Thoracic aorta (tissue), 2 donors: ENCODE measurements at places on chromosomes 13 and 19.

- DNase-seq, result no peak
Observed at GRCh38 chr13:95756072-95756471, 79.1 kb downstream of the DNAJC3 start.

- no peak for DNase-seq
Observed at GRCh38 chr13:27556109-27556508, 64.2 kb downstream of the LNX2 start.

DNA sequence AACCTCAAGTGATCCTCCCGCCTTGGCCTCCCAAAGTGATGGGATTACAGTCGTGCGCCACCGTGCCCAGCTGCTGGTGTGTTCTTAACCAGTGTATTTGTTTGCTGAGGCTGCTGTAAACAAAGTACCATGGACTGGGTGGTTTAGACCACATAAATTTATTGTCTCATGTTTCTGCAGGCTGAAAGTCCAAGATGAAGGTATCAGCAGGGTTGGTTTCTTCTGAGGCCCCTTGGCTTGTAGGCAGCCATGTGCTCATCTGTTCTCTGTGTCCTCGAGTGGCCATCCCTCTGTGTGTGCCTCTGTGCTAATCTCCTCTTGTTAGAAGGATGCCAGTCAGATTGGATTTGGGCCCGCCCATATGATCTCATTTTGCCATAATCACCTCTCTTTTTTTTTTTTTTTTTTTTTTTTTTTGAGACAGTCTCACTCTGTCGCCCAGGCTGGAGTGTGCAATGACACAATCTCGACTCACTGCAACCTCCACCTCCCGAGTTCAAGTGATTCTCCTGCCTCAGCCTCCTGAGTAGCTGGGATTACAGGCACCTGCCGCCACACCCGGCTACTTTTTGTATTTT lies 31.8 kb downstream of the PEX11G start:
- no peak for DNase-seq

GRCh38 chr19:44960906-44961728 lies 5.9 kb downstream of the CLPTM1 start:
- no peak for DNase-seq

DNA sequence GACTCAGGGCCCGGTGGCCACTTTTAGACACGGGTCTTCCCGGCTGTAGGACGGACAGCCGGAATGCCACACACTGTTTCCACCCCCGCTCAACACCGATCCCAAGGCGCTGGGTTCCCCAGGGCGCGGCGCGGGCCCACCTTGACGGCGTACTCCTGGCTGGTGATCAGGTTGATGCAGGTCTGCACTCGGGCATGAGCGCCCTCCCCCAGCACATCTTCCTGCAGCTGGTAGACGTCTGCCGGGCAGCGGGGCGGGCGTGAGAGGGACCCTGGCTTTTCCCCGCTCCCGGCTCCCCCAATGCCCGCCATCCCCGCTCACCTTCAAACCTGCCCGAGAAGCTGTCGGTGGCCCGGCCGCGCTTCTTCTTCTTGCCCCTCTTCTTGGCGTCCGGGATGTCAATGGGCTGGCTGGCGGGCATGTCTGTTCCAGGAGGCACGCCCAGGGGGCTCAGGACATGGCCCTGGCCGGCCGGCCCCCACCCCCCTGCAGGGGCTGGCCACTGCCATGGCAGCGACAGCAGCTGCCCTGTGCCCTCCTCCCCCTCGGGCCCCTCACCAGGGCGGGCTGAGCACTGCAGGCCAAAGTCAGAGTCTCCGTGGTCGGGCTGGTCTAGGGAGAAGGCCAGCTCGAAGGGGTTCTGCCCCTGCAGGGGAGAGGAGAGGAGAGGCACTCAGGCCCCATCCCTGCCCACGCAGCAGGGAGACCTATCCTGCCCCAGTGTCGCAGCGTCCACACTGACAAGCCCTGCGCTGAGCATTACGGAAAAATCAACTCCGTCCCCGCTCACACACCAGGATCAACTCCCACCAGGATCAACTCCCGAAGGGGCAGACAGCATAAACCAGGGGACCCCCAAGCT lies 4.8 kb downstream of the MKNK2 start:
- DNase-seq, result no peak

GRCh38 chr13:91236182-91236581 lies 111.3 kb upstream of the MIR17HG start:
- no peak for DNase-seq

- no peak for DNase-seq
Observed at GRCh38 chr13:99434258-99434788, 66.9 kb upstream of the TM9SF2 start.

GRCh38 chr19:17283504-17283996 lies 1.8 kb downstream of the ANKLE1 start:
- DNase-seq, result no peak

DNA sequence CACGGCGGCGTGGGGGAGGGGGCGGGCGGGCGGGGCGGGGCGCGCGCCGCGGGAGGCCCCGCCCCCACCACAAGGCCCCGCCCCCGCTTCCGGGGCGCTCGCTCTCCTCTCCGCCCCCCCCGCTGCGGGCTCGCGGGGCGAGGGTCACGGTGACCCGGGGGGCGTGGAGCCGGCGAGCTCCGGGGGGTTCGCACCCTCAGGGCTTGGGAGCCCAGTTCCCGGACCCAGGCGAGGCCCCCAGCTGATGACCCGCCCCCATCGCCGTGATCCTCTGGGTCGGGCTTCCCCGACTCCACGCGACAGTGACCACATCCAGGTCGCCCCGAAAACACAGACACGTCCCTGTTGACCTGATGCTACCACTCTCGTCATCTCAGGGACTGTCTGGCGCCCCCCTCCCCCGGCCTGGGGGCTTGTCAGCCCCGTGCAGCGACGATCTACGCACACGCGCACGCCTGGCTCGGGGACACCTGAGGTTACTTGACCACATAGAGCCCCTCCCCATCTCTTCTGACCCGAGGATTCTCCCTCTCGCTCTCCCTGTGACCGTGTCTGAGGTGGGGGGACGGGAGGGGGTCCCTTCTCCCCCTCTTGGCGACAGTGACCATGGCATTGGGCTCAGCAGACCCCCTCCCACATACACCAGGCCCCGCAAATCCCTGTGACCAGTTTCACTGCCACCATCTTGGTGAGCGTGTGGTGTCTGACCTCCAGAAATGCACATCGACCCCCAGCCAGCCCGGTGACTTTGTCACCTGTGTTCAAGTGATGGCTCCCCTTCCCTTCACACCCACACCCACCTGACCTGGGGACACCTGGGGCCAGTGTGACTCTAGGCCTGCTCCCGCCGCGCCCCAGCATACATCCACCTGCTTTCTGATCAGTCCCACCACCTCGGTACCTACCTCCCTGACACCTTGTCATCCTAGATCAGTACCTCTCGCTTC lies 670 bp downstream of the MAP2K7 start:
- DNase-seq, result no peak

GRCh38 chr13:50940509-50940908 lies 30.9 kb downstream of the RNASEH2B start:
- DNase-seq, result no peak
